ENCODE measurements at places on chromosomes 2 and 18.

DNA sequence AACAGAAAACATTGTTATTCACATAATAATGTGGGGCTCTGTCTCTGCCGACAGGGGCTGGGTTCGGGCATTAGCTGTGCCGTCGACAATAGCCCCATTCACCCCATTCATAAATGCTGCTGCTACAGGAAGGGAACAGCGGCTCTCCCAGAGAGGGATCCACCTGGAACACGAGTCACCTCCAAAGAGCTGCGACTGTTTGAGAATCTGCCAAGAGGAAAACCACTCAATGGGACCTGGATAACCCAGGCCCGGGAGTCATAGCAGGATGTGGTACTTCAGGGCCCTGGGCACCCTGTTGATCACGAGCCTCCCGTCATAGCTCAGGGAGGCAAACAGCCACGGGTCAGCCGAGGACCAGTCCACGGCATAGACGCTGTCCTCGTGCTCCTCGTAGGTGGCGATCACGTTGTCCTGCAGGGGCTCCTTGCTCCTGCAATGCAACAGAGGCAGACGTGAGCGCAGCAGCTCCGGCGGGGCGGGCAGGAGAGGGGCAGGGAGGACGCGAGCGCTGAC lies 188.5 kb downstream of the EIPR1 start:
- no peak for DNase-seq

DNA sequence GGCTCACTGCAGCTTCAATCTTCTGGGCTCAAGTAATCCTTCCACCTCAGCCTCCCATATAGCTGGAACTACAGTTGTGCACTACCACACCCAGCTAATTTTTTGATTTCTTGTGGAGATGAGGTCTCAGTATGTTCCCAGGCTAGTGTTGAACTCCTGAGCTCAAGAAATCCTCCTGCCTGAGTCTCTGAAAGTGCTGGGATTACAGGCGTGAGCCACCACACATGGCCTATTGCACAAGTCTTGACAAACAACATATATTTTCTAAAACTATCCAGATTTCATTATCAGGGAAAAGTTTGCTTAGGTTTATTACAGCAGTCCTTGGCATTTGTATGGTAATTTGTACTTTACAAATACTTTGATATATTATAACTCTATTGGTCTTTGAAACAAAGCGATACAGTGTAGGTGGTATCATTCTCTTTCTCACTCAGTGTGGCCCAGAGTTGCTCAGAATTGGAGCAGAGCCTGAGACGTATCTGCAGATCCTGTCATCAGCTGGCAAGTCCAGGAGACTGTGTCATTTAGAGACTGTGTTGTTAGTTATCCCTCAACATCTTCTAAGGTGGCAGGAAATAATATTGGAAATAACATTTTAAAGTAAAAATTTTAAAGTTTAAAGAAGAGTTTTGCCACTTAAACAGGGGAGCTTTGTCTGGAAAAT lies 41.4 kb downstream of the PDK1 start:
- no peak for DNase-seq

DNA sequence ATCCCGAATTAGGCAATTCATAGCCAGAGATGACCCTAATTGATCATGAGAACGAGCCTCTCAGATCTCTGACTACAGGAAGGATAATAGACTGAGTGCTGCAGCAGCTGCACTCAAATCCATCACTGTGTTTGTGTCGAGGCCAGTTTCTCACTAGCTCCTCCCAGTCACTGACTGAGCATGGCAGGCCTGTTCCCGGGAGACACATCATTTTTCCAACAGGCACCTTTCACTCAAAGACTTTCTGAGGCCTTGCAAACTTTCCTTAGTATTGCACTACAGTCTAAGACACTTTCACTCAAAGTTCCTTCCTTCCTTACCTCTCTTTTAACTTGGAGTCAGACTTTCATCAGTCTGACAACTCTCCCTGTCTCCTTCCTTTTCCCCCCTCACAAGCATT lies 13.7 kb downstream of the SOS1 start:
- no peak for DNase-seq

DNA sequence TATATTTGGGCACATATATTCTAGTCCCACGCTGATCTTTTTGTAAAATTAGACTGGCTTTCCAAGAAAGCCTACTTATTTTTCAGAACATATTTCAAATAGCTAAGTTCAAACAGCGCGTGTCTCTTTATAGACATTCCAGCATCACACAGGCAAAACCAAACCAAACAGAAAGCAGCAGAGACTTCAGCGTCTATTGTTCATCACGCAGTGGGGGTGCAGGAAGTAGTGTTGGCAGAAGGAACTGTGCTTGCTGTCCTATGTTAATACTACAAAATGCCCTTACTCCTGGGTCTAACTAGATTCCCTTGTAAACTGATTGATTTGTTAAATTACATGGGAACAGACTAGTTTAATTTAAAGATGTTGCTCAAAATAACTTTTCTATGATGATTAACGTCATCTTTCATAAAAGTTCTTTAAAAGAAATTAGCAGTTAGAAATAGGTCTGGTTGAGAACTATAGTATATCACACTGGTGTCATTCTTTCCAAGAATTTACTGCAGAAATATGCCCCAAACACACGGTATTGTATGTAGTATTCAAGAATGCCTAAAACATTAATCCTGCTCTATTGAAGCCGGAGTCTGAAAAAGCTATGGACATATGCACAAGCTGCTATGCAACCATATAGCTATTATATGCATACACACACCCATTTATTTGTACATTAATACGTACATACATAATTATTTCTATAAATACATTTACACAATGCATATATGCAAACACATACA lies 436.3 kb downstream of the CBLN2 start:
- no peak for DNase-seq

DNA sequence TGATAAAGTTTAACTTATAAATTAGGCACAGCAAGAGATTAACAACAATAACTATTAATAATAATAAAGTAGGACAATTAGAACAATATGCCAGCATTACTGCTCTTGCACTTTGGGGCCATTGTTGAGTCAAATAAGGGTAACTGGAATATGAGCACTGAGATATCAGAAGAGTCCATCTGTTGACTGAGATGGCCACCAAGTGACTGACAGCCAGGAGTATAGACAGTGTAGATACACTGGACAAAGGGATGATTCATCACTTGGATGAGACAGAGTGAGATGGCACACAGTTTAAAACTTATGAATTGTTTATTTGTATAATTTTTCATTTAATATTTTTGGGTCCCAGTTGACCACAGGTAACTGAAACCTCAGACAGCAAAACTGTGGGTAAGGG lies 20.0 kb downstream of the NAB1 start:
- no peak for DNase-seq

GRCh38 chr2:12861344-12861930 lies 144.7 kb downstream of the TRIB2 start:
- DNase-seq = no peak

DNA sequence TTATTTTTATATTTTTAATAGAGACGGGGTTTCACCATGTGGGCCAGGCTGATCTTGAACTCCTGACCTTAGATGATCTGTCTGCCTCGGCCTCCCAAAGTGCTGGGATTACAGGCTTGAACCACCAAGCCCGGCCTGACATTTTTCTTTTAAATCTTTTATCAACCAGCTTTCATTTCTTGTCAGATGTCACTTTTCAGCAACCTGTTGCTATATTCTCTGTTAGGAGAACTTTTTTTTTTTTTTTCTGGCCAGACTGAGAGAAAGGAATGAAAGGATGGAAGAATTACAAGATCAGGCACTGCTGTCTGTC lies 146.3 kb downstream of the TGIF1 start:
- DNase-seq = no peak

GRCh38 chr18:44638811-44639210 lies 41.9 kb upstream of the SETBP1 start:
- no peak for DNase-seq

- no peak for DNase-seq
These were observed 180.1 kb upstream of the OSR1 start for GRCh38 chr2:19538411-19538963.

- DNase-seq = no peak
These were observed 107.1 kb upstream of the STK17B start for GRCh38 chr2:196278491-196278911.

- DNase-seq = no peak
These were observed 640.6 kb downstream of the EPHA4 start for GRCh38 chr2:220931491-220931890.

DNA sequence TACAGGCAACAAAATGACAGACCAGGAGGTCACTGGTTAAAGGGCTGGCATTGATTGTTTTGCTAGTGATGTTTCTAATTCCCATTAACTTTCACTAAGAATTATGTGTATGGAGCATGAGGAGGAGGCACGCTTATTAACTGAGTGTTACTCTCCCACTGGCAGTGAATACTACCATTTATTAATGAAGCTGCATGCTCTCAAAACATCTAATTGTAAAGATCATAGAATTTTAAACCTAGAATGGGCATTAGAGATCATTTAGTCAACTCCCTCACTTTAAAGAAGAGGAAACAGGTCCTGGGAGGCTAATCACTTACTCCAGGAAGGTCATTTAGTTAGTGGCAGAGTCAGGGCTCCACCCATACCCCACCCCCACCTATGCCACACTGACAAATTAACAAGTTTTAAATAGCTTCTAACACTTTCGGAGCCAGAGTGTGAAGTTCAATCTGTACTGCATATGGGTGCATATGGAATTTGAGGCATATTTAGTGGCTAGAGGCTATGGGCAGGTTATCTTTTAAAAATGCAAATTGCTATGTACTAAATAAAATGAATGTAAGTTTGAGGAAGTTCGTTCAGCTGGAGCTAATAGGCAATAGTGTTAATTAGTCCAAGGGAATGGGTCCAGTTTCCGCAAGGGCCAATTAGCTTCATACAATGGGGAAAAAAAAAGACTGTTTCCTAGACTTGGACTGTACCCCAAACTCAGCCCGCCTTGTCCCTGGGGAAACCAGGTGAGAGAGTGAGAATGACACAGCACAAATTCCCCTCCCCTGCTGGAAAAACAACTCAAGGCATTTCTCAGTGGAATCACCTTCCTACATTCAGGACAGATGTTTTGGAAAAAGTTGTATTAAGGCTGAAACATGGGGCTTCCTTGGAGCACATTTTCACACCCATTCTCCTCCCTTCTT lies 178.8 kb downstream of the ICOS start:
- DNase-seq = no peak

DNA sequence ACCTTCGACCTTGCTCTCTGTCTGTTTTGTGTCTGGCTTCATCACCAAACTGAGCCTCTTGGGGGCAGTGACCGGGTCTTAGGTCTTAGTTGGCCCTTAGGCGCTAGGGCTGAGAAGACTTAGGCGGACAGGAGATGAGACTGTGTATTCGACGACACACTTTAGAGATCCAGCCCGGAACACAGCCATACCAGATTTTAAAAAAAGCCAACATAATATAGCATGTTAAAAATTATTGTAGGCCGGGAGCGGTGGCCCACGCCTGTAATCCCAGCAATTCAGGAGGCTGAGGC lies 9.5 kb upstream of the PROC start:
- DNase-seq = no peak

DNA sequence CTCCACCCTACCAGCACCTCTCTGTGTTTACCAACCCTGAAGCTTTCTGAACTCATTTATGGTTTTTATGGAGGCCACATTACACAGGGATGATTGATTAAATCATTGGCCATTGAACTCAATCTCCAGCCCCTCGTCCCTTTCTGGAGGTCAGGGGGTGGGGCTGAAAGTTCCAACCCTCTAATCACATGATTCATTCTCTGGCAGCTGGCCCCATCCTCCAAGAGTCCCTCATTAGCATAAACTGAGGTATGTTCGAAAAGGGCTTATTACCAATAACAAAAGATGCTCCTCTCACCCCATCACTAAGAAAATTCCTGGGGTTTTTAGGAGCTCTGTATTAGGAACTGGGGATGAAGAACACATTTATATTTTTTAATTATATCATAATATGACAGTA lies 92.3 kb downstream of the DIS3L2 start:
- DNase-seq = no peak

DNA sequence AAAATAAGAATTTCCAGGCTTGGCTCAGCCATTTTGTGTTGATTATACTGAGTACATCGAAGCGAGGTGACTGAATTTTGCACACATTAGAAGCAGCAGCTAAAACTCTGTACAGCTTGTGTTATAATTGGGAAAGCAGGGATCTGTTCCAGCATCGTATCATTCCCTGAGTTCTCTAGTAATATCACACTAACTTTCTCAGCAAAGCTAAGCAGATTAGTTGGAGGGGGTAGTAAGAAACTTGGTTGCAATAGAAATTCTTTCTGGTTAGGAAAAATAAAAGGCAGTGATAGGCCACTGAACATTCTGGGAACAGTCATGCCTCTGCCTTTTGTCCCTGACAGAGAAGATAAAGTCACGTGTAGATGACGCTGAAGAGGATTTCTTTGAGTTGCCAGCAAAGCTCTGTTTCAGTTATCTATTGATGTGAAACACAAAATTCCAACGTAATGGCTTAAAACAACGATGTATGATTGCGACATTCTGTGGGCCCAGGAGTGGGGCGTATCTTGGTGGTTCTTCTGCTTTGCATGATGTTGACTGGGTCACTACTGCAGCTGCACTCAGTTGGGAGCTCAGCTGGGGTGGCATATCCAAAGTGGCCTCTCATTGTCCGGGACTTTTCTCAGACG lies 202.1 kb upstream of the MEX3C start:
- DNase-seq = no peak

DNA sequence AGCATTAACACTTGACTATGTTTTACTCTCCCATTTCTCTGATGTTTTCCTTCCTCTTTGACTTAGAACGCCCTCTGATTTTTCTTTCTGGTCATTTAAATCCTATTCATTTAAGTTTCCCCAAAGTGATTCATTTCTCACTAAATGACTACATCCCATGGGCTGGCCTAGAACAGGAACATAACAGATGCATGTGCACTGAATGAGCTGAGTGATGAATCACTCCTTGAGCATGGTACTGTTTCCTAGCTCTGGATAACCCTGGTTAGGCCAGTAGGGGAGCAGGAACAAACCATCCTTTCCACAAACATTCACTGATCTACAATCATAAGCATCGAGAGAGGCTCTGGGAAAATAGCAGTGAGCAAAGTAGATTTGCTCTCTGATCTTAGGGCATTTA lies 221.9 kb upstream of the SETBP1 start:
- DNase-seq = no peak

- no peak for DNase-seq
These were observed 1.7 kb upstream of the CNNM4 start for GRCh38 chr2:96758987-96759386.

DNA sequence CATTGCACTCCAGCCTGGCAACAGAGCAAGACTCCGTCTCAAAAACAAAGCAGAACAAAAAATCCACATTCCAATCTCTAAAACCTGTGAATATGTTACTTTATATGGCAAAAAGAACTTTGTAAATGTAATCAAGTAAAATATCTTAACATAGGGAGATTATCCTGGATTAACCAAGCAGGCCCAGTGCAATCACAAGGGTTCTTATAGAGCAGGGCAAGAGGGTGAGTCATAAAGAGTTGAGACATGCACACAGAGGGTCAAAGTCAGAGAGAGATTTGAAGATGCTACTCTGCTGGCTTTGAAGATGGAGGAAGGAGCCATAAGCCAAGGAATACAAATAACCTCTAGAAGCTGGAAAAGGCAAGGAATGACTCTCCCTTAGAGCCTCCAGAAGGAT lies 60.9 kb upstream of the SLC9A2 start:
- DNase-seq = no peak

GRCh38 chr2:207688597-207688996 lies 22.8 kb upstream of the CCNYL1 start:
- DNase-seq = no peak

- DNase-seq = no peak
These were observed 29.0 kb downstream of the HDLBP start for GRCh38 chr2:241286348-241287090.

All from stimulated activated CD8-positive, alpha-beta memory T cell treated with anti-CD3 and anti-CD28 coated beads, Interleukin-15, amount 100 ng/mL, for 24 hours (primary cell).